CMK (cell line): ENCODE measurements at places on chromosomes 1 and 21.

- DNase-seq = no peak
These were observed 123.4 kb upstream of the TNR start for GRCh38 chr1:175866776-175867175.

DNA sequence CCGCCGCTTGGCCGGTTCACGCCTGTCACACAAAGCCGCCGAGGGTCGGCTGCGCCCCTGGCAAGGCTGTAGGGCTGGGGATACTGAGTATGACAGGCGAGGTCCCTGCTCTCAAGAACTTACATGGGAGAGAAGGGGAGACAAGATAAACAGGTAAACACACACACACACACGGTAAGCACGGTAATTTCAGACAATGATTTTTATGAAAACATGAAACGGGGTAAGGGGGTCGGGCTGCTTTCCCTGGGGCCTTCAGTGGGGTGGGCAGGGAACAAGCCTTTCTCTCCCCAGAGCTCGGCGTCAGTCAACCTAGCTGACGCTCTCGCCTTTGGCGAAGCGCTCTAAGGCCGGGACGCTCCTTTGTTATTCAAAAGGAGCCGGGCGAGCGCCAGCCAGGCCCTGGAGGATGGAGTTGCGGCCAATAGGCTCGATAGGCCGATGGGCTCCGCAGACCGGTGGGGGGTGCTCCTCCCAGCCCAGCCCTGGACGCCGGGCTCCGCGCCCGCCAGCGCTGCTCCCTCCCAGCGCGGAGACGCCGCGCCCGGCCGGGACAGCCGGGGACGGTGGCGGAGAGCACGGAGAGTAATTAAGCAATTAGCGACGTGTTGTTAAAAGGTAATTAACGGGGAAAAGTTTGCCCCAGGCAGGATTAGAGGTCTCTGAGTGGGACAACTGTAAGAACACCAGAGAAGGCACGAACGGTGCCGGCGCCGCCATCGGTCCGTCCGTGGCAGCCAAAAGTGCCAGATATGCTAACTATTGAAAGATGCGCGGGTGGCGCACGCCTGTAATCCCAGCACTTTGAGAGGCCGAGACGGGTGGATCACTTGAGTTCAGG is 950 bp upstream of the INKA2 start:
- DNase-seq = no peak

GRCh38 chr1:239841631-239842030 is 250.1 kb upstream of the FMN2 start:
- no peak for DNase-seq

DNA sequence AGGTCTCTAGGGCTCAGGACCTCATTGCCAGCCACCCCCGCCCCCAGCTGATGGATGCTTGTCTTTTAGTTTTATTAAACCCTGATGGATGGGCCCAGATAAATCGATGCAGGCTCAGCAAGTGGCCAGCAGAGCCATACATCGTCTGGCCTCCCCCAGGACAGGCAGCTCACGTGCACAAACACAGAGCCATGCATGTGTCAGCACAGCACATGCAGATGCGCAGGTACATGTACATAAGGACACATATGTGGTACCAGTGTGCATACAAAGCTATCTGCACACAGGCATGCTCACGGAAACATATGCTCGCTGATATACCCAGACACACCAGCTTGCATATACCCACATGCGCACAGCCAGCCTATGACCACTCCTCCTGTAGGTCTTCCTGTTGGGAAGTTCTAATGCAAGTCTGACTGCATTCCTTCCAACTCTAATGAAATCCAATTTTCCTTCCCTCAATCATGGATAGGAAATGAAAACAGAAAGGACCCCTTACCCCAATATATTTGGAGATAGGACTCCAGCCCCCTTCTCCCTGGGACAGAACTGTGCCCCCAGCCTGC is 897 bp downstream of the COL16A1 start:
- no peak for DNase-seq

- DNase-seq = no peak
These were observed 19.3 kb downstream of the SERTAD4 start for GRCh38 chr1:210251680-210252490.

DNA sequence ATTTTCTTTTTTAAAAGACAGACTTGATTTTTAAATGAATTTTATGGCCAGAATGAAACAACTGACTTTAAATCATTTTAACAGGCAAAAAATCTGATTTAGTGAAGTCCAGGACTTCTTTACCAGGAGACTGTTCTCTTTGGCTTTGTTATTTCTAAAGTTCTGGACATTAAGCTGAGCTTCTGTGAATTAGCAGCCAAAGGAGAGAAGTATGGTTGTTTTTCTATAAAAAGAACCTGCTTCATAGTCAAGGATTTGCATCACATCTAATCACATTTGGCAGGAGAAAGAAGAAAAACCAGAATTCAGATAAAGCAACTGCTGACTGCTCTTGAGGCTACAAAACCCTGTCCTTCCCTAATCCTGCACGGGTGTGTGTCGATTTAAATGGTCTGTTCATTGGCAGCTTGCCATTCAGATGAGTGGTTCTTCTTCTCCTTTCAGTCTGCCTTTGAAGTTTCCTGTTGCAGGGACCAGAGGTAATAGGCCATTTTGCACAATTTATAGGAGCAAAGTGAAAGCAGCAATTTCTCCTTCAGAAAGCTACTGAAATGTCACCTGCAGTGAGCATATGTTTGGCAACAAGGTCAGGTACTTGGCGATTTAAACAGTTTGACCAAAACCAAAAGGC is 215.4 kb downstream of the OLFM3 start:
- no peak for DNase-seq

DNA sequence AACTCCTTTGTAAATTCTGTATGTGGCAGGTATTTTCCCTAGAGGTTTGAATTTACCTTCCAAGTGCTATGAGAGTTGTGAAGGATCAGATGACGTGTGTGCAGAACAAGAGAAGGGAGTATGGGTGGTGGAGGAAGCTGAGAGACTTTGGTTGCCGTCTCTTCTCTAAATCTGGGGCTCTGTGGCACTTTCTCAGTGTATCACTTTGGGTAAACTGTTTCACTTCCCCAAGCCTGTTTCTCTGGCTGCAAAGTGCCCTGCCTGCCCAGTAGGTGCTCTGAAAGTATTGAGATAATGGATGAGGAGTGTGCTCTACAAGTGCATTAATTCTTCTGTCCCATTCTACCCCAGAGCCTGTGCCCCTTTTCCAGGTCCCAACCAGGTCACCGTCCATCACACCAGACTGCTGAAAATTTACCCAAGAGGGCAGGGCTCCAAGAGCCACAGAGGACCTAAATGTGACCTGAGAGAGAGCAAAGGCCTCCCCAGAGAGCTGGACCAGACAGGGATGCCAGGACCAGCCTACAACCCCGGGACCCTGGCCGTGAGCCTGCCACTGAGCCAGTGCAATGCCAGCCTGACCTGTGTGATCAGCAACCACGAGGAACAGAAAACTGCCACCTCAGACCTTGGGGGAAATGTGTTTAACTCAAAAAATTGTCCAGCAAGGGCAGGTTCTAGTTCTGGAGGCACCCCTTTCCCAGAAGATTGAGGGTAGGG is 131.6 kb upstream of the ETV3 start:
- no peak for DNase-seq

DNA sequence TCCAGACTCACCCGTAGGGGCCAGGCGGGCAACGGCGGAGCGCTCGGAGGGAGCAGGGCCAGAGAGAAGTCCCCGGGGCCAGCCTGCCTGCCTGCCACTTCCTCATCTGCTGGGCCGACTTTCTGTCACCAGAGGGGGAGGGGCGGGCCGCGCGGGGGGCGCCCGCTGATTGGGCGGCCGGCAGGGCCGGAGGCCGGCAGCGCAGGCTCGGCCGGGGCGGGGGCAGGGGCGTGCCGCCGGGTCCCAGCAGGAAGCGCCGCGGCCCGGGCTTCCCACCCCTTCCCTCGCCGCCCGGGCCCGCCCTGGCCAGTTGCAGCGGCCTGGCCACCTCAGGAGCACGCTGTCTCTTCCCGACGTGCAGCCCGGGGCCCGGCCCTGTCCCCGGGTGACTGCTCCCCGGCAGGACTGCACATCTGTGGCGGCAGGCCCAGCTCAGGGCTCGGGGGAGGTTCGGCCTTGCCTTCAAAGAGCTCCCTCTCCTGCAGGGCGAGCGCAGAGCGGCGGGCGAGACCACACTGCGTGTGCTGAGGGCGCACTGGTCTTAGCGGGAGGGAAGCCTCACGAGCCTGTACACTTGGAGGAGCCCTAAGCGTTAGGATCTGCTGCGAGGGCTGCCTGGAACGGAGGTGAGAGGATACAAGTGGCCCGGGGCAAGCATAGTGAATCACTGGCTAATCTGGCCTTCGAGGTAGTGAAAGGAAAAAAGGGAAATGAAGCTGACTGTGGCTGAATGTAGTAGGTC is at the start of gene ELOVL1:
Gene ELOVL1 (minus strand): TSS at position 108 of the 742 bp plus-strand sequence. CDS start 2,402 bp downstream, outside the sequence.
- DNase-seq = peak; percentile 87

GRCh38 chr1:203049077-203049476 is 22.8 kb downstream of the PPFIA4 start:
- no peak for DNase-seq
